ENCODE measurements at places on chromosomes 11 and 22.

- DNase-seq, result no peak
Observed at GRCh38 chr22:20510811-20511577, 3.6 kb downstream of the MED15 start.

- no peak for DNase-seq
Observed at GRCh38 chr11:134479206-134480135, 67.4 kb upstream of the B3GAT1 start.

DNA sequence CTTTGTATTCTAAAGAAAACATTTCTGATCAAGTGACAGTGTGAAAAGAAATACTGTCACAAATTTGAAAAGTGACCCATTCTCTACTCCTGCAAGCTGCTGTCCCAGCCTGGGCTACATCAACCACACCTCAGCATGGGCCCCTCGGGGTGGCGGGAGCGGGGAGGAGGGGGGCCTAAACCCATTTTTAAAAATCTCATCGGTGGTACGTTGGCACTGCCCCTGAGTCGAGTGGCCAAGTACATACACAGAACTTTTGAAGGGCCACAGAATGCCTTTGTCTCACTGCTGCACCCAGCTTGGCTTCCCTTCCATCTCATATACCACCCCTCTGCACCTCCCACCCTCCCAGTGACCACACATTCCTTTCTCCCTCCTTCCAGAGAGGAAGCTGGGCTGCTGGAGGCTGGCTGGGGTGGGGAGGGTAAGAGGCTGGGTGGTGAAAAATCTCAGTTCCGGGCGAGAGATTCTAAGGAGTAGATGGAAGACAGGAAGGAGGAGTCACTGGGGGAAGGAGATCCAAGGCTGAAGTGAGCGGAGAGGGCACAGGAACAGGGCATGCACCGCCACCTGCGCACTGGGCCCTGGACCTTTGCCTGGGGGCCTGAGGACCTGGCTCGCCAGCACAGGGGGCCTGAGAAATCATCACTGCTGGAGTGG lies 21.1 kb downstream of the FXYD6 start:
- no peak for DNase-seq

- DNase-seq, result no peak
Observed at GRCh38 chr11:18722293-18722637, 3.7 kb downstream of the IGSF22 start.

DNA sequence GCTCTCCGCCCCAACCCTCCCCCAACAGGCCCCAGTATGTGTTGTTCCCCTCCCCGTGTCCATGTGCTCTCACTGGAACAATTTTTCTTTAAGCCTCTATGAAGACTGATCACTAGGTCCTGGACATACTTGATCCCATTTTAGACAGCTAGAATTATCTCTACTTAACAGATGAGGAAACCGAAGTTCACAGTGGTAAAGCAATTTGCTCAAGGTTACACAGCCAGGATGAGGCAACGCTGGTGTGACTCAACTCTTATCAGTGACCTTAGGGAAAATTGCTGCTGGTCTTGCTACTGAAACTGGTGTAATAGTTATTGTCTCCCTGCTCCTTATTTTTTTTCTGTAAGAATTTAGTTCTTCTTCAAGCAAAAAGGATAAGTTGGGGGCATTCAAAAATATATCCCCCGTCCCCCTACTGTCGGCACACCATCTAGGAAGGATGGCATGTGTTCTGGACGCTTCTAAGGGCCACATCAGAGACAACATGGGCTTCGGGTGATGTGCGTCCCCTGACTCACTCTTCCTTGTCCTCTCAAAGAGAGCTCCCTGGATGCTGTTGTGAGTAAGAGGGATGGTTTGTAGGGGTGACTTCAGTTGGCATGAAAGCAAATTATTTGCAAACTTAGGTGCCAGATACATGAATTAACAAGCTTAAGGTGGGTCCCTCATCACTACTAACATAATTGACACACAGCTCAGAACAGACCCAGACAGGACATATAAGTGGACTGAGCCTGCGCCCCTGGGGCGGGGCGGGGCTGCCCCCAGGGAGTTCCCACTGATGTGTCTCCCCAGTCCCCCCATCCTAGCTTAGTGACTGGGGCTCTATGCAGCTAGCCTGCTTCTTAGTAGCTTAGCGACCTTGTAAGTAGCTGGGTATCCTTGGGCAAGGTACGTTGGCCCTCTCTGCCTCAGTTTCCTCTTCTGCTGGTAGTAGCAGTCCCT lies 23.6 kb upstream of the ALX4 start:
- DNase-seq, result no peak

GRCh38 chr11:131561501-131561900 lies 191.1 kb downstream of the NTM start:
- no peak for DNase-seq

GRCh38 chr22:33526434-33527107 lies 393.7 kb downstream of the LARGE1 start:
- DNase-seq, result no peak

DNA sequence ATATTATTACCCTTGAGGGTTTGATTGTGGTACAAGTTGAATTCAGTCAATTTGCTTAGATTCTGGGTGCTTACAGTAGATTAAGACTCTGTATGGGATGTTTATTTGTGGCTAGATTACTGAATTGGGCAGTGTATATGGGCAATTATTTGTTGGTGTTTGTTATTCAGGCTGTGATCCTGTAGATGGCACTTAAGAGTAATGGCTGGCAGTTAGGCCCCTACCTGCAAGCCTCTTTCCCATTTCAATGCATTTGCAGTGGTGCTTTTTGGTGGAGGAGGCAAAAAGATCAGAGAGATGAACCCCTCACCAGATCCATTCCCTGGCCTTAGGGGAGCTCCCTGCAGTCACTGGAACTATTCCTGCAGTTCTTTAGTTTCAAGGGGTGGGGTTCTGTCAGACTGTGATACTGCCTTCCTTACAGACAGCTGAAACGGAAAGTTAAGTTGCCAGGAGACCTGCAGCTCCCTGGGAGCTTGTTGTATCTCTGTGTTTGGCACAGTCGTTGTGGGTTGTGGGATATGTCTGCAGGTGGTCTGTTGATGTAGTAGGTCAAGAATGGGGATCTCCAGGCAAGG lies 199.5 kb downstream of the AASDHPPT start:
- no peak for DNase-seq

GRCh38 chr22:35410663-35411034 lies 10.7 kb downstream of the MCM5 start:
- DNase-seq, result no peak

DNA sequence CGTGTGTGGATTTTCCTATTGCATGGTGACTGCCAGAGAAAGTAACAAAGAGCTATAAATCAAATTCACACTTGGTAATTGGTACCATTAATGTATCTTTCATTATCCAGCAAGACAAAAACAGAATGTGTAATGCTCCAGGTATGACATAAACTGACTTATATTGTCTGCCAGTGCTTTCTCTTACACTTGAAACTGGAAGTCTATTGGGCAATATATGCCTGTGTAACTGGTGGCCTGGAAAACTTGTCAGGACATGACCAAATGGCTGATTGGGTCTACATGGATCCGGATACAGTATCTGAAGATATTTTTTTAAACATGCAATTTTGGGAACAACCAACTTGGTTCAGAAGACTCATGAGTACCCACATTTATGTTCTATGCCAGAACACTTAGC lies 174.6 kb upstream of the ARHGAP42 start:
- DNase-seq, result peak; percentile 11

DNA sequence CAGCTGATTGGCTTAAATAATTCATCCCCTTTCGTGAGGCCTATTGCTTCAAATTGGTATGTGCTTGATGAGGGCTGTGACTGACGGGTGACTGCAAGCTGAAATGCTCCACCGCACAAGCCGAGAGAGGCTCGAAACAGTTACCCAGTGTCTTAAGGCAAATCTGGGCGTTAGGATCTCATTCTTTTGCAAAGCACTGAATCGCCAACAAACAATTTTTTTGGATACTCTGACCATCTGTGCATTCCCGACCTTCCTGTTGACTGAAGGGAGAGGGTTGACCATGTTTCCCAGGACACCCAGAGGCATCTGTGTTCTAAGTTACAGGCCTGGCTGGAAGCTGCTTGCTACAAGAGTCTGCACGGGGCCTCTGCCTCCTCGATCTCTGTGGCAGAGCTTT lies 32.1 kb downstream of the CACNG2 start:
- DNase-seq, result no peak

GRCh38 chr22:25840891-25841290 lies 98.9 kb downstream of the MYO18B start:
- DNase-seq, result no peak

DNA sequence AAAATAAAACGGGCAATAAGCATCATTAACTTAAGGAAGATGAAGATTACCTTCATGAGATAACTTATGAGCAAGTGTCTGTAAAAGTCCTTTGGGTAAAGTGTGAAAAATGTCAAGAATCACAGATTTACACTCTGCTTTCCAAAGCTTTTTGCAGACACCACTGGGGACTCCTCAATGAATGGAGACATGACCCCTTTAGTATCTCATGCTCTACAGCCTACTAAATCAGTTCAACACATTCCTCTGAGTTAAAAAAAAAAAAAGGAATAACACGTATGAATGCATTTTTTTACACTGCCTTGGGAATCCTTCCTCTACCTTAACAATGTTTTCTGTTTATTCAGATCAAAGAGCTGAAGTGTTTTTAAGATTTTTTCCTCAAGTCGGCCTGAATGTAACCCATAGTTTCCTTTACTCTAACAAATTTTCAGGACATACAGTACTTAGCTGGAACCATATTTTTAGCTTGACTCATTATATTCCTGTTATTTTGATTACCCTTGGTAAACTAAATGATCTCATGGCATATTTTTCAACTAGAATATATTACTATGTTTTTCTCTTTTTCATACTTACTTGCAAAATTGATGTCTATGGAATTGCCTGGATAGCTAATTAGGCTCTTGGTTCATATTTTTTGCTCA lies 25.9 kb upstream of the RAB30 start:
- DNase-seq, result no peak

DNA sequence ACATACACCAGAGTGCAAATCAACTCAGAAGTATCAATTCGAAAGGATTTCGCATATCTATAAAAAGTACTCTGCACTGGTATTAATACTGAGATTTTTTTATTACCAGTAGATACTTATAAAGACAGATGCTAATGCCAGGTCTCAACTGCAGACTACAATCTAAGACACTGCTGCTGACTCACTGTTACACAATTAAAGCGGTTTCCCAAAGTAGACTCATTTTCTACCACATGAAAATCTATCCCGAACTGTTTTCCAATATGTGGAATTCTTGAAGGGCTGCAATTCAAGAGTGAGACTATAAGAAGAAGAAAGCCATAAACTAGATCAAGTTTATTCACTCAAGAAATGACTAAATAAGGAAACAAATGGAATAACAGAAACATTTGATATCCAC lies 57.2 kb upstream of the ARHGAP32 start:
- peak; percentile 71 for DNase-seq
